ENCODE measurements at places on chromosomes 6 and 20. TPM values are rescaled to one million over a fixed set of nuclear protein-coding genes. Genes with fewer than 3 reads are reported as not detected.

BCL2L1 gene
- 79.8 TPM for total RNA-seq

DNA sequence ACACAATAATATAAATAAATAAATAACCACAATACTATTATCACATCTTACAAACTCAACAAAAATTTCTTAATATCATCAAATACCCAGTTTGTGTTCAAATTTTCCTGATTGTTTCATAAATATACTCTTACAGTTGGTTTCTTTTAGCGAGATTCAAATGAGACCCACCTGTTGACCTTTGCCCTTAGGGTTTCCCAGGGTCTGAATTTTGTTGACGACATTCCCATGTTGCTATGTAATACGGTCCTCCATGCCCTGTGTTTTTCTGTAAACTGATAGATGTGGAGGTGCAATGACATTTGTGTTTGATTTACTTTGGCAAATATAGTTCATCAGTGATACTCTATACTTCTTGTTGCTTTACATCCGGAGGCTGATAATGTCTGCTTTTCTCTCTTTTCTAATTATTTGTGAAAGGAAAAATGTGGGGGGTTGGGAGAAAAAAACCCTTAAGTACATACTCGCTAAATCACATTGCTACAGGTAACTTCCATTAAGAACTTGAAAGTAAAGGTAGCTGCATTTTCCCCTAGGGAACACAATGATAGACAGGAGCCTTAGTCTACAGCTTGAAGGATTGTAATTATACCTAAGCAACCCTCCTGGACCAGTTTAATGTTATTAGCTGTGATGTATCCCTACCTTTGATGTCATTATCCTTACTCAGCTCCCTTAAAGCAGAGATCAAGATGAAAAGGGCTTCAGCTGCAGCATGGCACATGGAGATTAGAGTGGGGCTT, 6.6 kb downstream of the MOG start:
- DNase-seq: no peak

DNA sequence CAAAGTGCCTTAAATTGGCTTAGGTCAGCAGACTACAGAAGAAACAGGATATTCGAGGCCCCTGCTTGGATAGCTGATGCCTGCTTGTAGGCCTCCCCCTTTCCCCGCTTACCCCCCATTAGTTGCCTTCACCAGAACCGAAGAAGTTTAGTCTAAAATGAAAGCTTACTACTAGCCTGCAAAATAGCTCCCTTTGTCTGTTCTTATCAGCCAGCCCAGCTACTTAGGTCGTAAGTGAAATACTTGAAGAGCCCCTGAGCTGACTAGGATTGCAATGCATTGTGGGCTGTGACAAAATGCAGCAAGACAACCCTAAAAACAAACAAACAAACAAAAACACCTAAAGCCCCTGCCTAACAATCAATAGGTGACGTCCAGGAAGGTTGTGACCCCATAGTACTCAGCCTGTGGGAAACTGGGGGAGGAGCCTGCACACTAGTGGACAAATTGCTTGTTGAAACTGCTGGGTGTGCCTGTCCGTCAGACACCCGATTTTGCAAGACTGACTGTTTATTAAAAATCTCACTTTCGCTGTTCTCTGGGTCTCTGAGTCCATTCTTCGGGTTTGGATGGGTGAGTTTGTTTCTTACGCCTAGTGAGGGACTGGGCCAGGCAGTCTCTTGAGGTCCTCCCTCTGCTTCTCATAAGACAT, 105.0 kb upstream of the DUSP22 start:
- no peak for DNase-seq

DUSP15 gene
- 5.7 TPM for total RNA-seq

DNA sequence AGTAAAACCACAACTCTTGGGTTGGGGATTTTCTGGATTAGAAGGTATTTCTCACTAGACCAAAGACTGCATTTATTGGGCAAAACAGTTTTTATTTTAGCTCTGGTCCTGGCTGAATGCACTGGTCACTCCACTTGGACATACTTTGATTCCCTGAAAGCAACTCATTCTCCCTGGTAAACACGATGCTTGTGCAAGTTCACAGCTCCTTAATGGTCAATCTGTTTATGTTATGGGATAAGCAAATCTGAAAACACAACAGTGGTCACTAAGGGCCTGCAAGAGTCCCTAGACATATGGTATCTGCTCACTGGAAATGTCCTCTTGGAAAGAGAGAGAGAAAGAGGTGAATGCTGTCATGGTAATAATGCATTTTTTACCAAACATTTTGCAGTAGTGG, 559.8 kb downstream of the CDH26 start:
- DNase-seq: no peak

MAPK13 gene
- 1.9 TPM for total RNA-seq

GRCh38 chr6:40022867-40023266, 88.6 kb upstream of the MOCS1 start:
- DNase-seq: no peak

DNA sequence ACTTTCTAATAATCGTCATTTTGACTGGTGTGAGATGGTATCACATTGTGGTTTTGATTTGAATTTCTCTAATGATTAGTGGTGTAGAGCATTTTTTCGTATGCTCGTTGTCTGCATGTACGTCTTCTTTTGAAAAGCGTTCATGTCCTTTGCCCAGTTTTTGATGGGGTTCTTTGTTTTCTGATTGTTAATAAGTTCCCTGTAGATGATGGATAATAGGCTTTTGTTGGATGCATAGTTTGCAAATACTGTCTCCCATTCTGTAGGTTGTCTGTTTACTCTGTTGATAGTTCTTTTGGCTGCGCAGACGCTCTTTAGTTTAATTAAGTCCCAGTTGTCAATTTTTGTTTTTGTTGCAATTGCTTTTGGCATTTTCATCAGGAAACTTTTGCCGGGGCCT, 32.3 kb upstream of the XRN2 start:
- no peak for DNase-seq

DNA sequence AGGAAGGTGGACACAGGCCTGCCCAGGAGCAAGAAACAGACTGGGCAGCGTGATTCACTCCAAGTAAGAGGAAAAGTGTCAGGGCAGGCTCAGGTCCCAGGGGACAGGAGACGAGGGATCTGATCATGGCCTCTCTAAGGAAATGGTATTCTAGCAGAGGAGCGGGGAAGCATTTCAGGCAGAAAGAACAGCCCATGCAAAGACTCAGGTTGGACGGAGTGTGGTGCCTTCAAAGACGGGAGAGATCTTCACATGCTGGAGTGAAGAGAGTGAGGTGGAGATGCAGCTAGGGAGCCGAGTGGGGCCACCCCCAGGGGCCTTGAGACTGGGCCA, 161.1 kb downstream of the SYCP2 start:
- no peak for DNase-seq

DNA sequence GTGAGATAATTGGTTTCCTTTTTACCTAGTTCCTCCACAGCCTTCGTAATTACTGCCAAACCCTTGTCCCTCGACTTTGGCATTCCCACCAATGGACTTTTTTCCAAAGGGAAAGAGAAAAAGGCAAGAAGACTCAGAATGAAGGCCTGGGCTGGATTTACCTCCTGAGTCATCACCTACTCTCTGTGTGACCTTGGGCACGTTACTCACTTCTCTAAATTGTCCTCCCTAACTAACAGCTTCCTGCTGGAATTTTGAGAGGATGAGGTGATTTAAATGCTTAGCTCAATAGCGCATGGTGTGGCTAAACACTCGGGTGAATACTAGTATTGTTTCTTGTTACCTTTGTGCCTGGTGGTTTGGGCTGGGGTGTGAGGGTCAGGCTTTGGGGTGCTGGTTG, 146.6 kb downstream of the DHX35 start:
- DNase-seq: no peak

GRCh38 chr6:132669690-132670291, 10.8 kb upstream of the TAAR1 start:
- DNase-seq: no peak

HSPA12B gene
- total RNA-seq: 15.7 TPM

GRCh38 chr6:155449450-155450239, 6.0 kb downstream of the NOX3 start:
- DNase-seq: no peak

- DNase-seq: no peak
Measured at GRCh38 chr6:80940571-80940970, 811.9 kb downstream of the TENT5A start.

DNA sequence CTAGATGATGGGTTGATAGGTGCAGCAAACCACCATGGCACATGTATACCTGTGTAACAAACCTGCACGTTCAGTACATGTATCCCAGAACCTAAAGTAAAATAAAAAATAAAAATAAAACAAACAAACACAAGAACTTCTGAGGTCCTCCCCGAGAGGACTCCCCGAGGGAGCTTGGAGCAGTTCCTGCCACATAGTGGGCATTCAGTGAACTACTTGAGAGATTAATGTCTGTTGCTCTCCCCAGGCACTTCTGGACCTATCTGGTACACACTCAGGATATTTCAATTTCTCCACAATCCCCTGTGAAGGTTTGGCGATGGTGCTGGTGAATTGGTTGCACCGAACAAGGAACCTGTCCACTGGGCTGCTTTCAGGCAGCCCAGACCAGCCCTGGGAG, 311.2 kb downstream of the ESR1 start:
- no peak for DNase-seq

DNA sequence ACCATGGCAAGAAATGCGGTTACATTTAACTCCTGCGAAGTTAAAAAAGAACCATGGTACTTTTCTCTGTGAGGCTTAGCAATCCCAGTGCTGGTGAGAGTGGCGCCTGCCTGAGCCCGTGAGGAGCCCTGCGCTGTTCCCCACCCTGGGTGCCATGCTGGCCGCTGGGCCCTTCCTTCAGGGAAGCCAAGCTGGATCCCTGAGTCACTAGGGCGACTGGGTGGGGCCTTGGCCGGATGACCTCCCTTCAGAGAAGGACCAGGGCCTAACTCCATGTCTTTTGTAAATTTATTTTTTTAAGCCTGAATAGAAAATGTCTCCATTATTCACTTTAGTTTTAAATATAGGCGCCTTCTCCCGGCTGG, 209.1 kb downstream of the ERMARD start:
- DNase-seq: no peak

GRCh38 chr6:24856901-24857670, 58.4 kb upstream of the ARMH2 start:
- no peak for DNase-seq

- no peak for DNase-seq
Measured at GRCh38 chr6:44029444-44030185, 97.6 kb downstream of the MRPL14 start.

All from left cardiac atrium (tissue), 4 donors.